ENCODE measurements at places on chromosomes 11 and 22. TPM values are rescaled to one million over a fixed set of nuclear protein-coding genes. Genes with fewer than 3 reads are reported as not detected.

DNA sequence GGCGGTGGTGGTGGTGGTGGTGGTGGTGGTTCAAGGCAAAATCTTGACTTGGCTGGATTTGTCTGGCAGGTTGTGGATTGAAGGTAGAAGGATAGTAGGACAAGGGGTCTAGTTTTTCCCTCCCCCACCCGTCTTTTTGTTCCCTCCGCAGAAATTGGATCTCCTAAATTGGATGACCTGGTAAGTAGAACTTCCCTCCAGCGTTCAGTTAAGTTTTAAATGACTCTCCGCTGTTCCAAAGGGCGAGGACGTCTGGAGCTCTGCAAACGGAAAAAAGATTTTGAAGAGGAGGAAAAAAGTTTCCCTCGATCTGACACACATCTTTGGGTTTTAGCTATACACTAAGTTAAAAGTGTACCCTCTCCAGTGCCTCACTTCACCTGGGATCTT, 422 bp upstream of the LGR4 start:
- DNase-seq: peak; percentile 81

DNA sequence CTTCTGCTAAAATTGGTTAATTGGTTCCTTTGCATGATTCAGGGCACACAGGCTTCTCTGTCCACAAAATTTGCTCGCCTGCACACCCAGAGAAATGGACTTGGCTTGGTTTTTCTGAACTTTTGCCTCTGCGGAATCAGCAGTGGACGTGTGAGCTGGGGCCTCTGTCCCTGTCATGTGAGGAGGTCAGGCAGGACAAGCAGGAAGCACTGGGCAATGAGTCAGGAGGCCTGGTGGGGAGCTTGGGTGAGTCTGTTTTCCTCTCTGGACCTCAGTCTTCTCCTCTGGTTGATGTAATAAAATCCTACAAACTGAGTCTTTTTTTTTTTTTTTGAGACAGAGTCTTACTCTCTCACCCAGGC, 10.4 kb upstream of the CELSR1 start:
- peak; percentile 91 for DNase-seq

DNA sequence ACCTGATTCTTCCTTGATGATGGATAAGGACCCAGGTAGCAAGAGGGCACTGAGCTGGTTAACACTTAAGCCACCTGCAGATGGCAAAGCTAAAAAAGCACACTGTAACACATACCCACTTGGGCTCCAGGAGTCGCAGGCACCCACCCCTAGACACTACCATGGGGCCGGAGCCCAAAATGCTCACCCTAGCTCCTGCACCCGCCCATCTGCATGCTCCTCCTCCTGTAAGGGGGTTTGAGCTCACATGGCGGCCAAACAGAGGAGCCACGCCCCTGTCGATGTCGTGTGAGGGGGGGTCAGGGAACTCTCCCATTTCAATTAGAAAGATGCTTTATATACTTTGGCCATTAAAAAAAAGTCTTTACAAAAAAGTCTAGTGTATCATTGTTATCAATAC, 370.7 kb downstream of the DLG2 start:
- no peak for DNase-seq

DNA sequence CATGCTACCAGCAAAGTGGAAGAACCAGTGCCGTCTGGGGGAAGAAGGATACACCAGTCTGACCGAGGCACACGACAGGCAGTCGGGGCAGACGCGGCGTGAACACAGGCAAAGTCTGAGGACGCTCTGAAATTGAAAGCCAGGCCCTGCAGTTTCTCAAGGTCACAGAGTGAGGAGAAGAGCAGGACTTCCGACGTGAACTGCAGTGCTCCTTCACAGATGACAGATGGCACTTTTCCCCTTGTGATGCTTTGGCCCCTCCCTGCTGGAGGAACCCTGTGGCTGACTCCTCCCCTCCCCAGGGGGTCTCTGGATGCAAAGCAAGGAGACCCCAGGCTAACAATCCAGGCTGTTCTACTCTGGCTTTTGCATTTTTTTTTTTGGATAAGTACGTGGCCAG, 19.6 kb upstream of the JAM3 start:
- no peak for DNase-seq

DNA sequence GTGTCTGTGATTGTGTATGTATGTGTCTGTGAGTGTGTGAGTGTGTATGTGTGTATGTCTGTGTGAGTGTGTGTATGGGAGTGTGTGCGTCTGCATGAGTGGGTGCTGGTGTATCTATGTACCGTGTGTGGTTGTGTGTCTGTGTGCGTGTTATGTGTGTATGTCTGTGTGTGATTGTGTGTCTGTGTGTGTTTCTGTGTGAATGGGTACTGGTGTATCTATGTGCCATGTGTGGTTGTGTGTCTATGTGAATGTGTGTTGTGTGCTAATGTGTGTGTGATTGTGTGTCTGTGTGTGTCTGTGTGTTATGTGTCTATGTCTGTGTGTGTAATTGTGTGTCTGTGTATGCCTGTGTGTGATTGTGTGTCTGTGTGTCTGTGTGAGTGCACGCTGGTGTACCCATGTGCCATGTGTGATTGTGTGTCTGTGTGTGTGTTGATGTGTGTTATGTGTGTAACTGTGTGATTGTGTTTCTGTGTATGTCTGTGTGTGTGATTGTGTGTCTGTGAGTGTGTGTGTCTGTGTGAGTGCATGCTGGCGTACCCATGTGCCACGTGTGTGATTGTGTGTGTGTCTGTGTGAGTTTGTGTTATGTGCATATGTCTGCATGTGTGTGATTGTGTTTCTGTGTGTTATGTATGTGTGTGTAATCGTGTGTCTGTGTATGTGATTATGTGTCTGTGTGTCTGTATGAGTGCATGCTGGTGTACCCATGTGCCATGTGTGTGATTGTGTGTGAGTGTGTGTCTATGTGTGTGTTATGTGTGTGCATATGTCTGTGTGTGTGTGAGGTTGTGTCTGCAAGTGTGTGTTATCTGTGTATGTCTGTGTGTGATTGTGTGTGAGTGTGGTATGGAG, 6.8 kb upstream of the CACNA1I start:
- DNase-seq: no peak

DNA sequence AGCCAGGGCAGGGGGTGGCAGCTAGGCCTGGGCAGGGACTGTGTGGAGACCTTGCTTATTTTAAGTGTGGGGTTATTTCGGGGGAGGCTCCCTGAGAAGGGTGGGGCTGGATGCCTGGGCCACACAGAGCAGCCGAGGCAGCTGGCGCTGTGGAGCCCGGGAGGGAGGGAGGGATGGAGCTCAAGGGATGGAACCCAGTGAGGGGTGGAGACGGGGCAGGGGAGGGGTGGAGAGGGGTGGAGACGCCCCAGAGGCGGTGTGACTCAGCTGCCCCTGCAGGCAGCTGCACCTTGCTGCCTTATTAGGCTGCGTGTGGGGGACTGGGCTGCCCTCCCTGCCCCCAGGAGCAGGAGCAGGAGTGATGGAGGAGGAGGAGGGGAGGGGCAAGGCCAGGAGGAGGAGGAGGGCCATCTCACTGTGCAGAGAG, 9.8 kb upstream of the TSSC4 start:
- DNase-seq: peak; percentile 73

- no peak for DNase-seq
Measured at GRCh38 chr22:18997925-18998315, 61.8 kb upstream of the PRODH start.

DNA sequence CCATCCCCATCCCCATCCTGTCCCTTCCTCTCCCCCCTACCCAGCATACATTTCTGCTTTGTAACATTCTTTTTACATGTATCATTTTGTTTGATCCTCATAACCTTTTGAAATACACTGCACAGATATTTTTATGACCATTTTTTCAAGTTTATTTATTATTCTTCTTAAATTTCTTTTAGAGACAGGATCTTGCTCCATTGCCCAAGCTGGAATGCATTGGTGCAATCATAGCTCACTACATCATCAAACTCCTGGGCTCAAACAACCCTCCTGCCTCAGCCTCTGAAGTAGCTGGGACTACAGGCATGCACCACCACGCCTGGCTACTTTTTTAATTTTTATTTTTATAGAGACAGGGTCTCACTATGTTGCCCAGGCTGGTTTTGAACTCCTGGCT, 99.4 kb upstream of the AKIP1 start:
- DNase-seq: no peak

DNA sequence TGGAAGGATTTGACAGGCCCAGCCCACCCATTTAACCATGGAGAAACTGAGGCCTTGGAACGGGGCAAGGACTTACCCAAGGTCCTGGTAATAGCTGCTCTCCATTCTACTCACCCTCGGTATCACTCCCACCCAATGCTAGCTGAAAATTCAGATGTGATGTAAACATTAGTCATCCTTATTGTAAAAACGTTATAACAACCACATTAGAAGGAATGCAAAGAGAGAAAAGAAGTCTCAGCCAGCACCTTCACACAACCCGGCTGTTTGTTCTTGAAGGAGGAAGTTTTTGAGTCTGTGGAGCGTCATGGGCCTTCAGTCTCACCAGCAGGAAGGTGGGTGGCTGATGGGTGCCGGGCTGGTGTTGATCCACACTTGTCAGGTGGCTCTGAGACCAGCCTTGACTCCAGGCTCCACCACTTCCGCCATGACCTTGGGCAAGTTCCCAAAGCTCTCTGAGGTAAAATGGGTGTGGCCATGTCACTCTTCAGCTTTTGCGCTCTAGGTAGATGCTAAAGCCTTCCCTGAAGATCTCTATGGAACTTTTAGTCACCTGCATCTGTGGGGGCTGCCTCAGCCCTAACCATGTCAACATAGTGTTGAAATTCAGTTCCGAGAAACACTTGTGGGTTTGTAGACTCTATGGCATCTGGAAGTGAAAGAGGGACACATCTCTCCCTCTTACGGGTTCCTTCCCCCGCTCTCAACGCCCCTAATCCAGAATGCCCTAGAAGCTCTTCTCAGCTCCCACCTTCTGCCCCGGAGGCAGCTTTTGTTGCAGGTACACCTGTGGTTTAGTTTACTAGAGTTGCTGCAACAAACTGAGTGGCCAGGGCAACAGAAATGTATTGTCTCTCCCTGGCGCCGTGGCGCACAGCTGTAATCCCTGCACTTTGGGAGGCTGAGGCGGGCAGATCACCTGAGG, 14.8 kb downstream of the CD6 start:
- DNase-seq: no peak

DNA sequence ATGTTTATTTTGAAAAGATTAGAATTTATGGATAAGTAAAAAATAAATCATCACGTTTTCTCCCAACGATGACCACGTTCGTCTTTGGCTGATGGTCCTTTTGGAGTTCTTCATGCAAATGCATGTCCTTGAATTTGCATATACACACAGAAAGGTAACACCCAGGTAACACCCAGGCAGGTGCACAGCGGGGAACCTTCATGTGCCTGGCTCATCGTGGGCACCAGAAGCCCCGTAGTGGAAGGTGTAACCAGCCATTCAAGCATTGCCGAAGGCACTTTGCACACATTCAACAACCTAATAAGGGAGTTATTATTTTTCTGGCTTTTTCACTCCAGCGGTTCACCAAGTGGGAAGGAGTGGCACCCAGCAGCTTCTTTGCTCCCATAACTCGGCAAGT, 404.6 kb downstream of the TBC1D22A start:
- no peak for DNase-seq

DNA sequence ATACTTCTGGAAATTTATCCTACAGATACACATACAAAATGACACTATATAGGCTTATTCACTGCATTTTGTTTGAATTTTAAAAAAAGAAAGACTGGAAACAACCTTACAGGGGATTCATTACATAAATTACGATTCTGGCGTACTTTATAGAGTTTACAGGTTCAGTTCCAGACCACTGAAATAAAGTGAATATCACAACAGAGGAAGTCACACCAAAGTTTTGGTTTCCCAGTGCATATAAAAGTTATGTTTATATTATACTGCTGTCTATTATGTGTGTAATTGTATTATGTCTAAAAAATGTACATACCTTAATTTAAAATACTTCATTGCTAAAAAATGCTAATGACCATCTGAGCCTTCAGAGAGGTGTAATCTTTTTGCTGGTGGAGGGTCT, 62.0 kb downstream of the EMSY start:
- no peak for DNase-seq

- DNase-seq: peak; percentile 1
Measured at GRCh38 chr22:26065847-26066246, 103.4 kb upstream of the SEZ6L start.

DNA sequence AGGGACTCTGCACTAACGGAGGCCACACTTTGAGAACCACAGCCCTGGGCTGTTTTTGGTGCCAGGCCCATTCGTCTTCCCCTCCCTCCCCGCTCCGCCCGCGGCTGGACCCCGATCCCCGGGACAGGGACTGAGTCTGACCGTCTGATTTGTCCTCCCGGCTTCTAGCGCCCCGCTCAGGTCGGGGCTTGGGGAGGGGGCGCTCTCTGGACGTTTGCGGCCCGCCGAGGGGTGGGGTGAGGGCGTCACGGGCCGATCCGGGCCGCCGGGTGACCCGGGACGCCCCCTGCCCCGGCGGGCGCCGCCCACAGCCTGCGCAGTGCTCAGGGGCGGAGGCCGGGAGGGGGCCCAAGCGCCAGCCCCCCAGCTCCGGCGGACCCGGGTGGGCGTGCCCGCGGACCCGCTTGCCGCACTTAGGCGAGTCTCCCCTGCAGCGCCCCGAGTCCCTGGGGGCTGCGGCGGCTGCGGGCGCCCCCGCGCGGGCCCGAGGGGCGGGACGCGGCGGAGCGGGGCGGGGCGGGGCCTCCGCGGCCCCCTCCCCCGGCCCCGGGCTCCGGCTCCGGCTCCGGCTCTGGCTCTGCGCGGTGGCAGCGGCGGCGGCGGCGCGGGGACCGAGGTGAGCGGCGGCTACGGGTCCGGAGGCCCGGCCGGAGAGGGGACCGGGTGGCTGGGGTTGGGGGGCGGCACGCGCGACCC, 33.7 kb upstream of the PRR5 start:
- DNase-seq: peak; percentile 60

DNA sequence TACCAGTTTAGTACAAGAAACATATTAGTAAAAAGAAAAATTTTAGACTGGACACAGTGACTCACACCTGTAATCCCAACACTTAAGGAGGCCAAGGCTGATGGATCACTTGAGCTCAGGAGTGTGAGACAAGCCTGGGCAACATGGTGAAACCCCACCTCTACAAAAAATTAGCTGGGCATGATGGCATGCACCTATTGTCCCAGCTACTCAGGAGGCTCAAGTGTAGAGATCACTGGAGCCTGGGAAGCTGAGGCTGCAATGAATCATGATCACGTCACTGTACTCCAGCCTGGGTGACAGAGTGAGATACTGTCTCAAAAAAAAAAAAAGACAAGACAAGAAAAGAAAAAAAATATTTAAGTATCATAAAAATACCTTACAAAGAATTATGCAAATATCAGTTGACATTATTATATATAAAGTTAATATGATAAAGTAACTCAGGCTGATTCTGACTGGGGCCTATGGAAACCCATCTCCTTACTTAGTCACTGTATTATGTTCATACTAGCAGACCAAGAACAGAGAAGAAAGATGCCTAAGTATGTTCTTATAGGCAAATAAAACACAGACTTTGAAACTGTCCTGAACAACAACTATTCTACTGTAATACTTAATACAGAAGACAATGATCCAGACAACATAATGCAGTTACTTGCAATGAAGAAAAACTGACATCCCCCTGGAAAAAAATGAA, 27.3 kb downstream of the FAM168A start:
- DNase-seq: no peak

Gene UPK3A
- not detected for total RNA-seq

Gene SLC22A9
- not detected for total RNA-seq

Gene OR52E4
- total RNA-seq: not detected

Gene AMOTL1
- total RNA-seq: 53.9 TPM

Data from muscle of leg (tissue), 16 donors.